Epithelial cell of umbilical artery (primary cell): ENCODE measurements at places on chromosomes 6 and 20. TPM values are rescaled to one million over a fixed set of nuclear protein-coding genes. Genes with fewer than 3 reads are reported as not detected.

KCNG1 gene
- total RNA-seq, result 1.8 and 3.2 TPM in 2 replicates

KIF13A gene
- total RNA-seq, result 26.0 and 34.5 TPM in 2 replicates

RTEL1 gene
- 8.4 and 11.2 TPM in 2 replicates for total RNA-seq

PRDM1 gene
- total RNA-seq, result 0.30 and 1.3 TPM in 2 replicates

SOX12 gene
- total RNA-seq, result 3.6 and 6.2 TPM in 2 replicates

SRMS gene
- not detected in 2 replicates for total RNA-seq

SRSF12 gene
- under 0.01 TPM in 1 of 2 replicates, not detected in the other for total RNA-seq

SCGN gene
- not detected in 2 replicates for total RNA-seq

NKAIN4 gene
- not detected in 2 replicates for total RNA-seq

FABP7 gene
- total RNA-seq, result not detected in 2 replicates

CD24 gene
- total RNA-seq, result 0.46 and 0.97 TPM in 2 replicates

SLC17A3 gene
- total RNA-seq, result not detected in 2 replicates
